GM04504 (cell line): ENCODE measurements at places on chromosomes 1 and 21.

- no peak for DNase-seq
These were observed 83.2 kb upstream of the PAPPA2 start for GRCh38 chr1:176379626-176380339.

DNA sequence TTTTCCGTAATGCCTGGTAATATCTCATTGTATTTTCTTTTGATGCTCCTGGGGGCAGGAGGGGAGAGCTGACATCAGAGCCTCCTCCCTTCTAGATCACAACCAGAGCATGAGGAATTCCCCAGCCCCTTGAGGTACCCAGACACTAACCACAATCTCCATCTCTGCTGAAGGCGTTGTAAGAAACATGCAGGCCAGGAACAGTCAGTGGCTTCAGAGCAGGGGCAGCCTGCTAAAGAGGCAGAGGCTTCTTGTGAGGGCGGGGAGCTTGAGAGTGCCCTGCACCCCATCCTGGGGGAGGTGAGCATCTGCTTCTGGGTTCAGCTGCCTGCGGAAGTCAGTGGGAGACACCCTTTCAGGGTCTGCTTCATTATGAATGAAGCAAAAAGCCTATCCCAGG lies 19.0 kb downstream of the MAPKAPK2 start:
- DNase-seq: no peak

DNA sequence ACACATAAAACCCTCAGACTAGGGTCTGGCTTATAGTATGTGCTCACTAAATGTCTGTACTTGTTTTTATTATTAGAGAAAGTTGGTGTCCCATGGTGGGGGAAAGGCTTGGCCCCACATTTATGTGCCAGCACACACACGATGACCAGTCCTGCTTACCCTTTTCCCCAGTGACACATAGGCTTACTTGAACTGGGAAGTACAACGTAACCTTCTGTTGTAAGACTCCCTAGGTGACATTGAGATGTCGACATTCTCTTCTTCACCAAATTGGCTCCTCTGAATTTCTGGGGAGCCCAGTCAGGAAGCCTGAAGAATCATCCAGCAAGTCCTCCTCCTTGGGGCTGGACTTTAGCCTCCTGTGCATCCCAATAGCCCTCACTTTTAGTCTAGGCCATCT lies 1.7 kb upstream of the MECR start:
- DNase-seq: no peak

DNA sequence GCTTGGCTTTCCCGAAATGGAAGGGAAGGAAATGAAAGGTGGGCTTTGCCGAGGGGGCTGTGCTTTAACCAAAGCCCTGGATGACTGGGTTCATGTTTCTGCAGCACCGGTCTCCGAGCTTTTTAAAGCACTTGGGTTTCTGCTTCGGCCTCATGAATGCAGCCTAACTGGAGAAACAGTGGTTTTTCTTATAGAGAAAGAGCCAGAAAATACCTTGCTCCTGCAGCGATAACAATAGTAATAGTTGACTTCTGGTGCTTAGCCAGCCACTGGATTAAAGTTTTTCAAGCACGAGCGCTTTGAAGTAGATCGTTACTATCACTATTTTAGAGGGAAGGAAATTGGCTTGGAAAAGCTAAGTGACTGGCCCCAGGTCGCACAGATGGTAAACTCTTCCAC lies 500 bp upstream of the DOCK7 start:
- no peak for DNase-seq

- no peak for DNase-seq
These were observed 75.7 kb downstream of the UCHL5 start for GRCh38 chr1:192983349-192983980.

DNA sequence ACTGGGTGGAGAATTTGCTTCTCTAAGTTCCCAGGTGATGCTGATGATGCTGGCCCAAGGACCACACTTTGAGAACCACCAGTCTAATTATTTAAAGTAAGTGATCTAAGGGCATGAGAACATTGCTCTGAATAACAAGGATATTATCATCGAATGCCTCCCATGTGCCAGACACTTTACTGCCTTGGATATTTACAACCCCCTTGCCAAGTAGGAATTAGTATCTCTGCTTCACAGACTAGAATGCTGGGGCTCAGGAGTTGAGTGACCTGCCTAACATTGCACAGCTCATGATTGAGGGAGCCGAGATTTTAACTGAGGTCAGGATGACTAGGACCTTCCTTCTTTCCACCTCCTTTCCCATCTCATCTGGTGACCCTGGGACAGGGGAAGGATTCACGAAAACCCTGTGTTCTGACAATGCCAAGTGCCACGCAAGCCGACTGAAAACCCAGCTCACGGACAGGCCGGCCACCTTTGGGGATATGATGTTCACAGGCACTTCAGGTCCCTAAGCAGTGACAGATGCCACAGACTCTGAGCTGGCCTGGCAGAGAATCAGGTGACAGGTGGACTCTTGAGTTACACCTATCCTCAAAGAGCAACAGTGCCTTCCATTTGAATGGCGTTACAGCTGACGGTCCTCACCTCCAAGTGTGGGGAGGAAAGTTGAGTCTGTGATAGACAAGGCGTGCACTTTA lies 230.7 kb downstream of the TOMM20 start:
- DNase-seq: no peak

- DNase-seq: no peak
These were observed 24.3 kb downstream of the AHCTF1 start for GRCh38 chr1:246907472-246907871.

- DNase-seq: no peak
These were observed 20.5 kb downstream of the RCSD1 start for GRCh38 chr1:167650269-167651160.

DNA sequence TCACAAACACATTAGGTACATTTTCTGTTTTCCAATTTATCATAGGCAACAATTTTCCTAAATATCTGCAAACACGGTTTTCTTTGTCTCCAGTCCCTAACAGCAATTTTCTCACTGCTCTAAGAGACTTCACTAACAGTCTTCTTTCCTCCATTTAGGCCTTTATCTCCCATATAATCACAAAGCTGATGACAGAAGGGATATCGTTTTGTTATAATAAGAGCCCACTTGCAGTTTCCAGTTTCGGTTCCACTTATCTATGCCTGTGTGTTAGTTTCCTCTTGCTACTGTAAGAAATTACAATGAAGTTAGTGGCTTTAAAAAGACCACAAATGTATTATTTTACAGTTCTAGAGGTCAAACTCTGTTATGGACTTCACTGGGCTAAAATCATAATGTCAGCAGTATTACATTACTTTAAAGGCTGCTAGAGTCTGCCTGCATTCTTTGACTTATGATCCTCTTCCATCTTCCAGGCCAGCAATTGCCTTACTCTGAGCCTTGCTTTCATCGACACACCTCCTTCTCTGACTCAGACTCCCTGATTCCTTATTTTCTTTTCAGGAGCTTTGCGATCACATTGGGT lies 549.3 kb downstream of the NCAM2 start:
- DNase-seq: no peak

DNA sequence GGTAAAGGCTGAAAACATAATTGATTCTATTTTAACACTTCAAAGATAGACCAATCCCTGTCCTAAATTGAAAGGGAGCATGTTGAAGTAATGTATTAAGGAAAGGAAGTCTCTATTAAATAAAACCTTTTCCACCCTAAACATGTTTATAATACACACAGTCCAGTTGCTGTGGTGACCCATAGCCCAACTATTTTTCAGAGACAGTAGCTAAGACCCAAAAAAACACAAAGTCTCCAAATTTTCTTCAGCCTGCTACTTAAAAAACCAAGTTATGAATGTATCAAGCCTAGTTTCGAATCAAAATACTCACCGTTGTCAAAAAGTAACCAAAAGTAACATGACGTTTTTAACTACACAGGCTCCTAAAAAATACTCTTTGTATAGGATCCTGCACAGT lies 1.6 kb downstream of the ELK4 start:
- peak; percentile 20 for DNase-seq
